Melanocyte of skin (primary cell): ENCODE measurements at places on chromosomes 6 and 20. TPM values are rescaled to one million over a fixed set of nuclear protein-coding genes. Genes with fewer than 3 reads are reported as not detected.

Gene RNF144B
- 20.6 and 36.3 TPM in 2 replicates for total RNA-seq

Gene AMD1
- total RNA-seq = 122 and 209 TPM in 2 replicates

Gene TRAM2
- total RNA-seq = 41.3 and 49.3 TPM in 2 replicates

Gene LMBRD1
- total RNA-seq = 30.3 and 43.3 TPM in 2 replicates

Gene TCP11
- total RNA-seq = 0.33 TPM in 1 of 2 replicates, not detected in the other

Gene IL17A
- not detected in 2 replicates for total RNA-seq

Gene CASS4
- total RNA-seq = under 0.01 and 0.15 TPM in 2 replicates

Gene TRIM10
- total RNA-seq = not detected in 2 replicates

Gene OR2B6
- not detected in 2 replicates for total RNA-seq

Gene SRMS
- not detected in 2 replicates for total RNA-seq

Gene SLC16A10
- 12.0 and 16.9 TPM in 2 replicates for total RNA-seq

Gene KHDC1L
- not detected in 2 replicates for total RNA-seq

Gene GRIK2
- total RNA-seq = 6.0 and 24.4 TPM in 2 replicates

Gene MAPK13
- total RNA-seq = 2.3 and 3.3 TPM in 2 replicates

Gene KCNK5
- not detected in 2 replicates for total RNA-seq

Gene SNAI1
- total RNA-seq = 0.15 and 0.33 TPM in 2 replicates

Gene C4A
- 1.4 and 2.2 TPM in 2 replicates for total RNA-seq

Gene OOEP
- total RNA-seq = not detected in 2 replicates

Gene MARCKS
- total RNA-seq = 86.7 and 294 TPM in 2 replicates

Gene PSMB8
- total RNA-seq = 106 and 207 TPM in 2 replicates

Gene POM121L2
- total RNA-seq = not detected in 2 replicates

Gene LHFPL5
- not detected in 2 replicates for total RNA-seq

Gene ADAM33
- under 0.01 and 1.5 TPM in 2 replicates for total RNA-seq

Gene SYNDIG1
- total RNA-seq = under 0.01 TPM in 1 of 2 replicates, not detected in the other

Gene TTK
- 37.5 and 48.3 TPM in 2 replicates for total RNA-seq
